ENCODE measurements at places on chromosomes 11 and 22.

DNA sequence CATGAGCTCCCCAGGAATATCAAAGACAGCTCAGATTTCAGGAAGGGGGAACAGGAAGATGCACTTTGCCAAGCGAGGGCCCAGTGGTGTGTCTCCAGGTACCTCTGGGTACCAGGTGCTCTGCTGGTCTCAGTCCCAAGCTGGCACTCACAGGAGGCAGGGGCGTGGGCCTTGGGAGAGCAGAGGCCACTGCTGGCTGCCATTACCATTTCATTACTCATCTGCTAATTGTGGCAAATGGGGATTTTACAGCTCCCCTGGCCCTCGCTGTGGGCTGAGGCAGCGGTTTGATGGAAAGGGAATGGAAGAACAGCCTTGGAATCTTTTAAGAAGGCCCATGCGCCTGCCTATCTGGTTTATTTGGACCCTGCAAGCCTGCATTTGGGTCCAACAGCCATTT is 192.0 kb upstream of the NAV2 start:
- no peak for DNase-seq

GRCh38 chr22:43315687-43316217 is 27.4 kb downstream of the SCUBE1 start:
- no peak for DNase-seq

GRCh38 chr11:12023015-12023414 is 14.6 kb upstream of the DKK3 start:
- DNase-seq, result no peak

GRCh38 chr22:17772249-17772957 is 1.9 kb downstream of the BID start:
- no peak for DNase-seq

GRCh38 chr22:46584081-46584921 is 35.9 kb upstream of the GRAMD4 start:
- no peak for DNase-seq

DNA sequence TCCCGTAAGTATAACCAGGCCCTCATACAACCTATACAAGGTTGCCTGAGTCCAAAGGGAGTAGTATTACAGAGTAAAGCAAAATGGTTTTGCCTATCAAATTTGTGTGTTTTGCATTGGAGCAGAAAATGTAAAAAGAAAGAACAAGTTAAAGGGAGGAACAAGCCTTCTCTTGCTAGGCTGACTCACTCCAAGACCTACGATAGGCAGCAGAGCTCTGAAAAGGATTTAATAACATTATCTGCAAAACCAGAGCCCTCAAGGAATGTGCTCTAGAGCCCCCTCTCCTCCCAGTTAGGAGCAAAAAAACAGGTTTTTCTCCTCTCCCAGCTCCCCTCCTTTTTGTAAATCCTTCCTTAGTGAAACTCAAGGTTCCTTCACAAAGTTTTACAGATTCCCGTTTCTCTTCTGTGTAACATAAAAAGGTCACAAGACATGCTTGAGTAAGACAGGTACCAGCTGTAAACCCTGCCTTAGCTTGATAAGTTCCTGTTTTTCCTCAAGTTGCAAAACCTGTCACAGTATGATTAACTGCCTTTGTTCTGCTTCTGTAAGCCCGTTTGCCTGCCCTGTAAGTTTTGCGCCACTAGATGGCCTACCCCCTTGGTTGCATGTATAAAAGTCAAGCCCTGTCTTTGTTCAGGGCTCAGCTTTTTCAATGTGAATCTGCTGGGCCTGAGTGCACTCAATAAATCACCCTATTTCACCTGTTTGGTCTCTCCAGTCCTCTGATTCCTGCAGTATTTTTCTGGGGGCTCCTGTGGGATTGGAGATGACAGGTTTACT is 498.2 kb downstream of the KCNA4 start:
- DNase-seq, result no peak

GRCh38 chr22:23068832-23069385 is 1.4 kb upstream of the GNAZ start:
- DNase-seq, result peak; percentile 53

DNA sequence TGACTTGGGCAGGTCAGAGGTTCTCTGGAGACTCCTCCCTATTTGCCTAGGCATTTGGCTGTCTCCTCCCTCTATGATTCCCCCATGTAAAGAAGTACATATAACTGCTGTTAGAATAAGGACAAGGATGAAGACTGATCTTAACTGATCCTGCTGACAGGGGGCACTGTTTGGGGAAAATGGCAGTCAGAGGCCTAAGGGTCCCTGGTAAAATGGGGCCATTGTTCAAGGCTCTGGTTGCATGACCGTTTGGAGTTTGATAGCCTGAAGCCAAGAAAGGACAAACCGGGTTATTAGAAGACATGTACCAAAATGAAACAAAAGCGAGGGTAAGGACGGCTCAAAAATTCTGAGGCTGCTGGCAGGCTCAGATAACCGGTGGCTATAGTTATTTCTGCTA is 712.2 kb downstream of the NTM start:
- no peak for DNase-seq

- DNase-seq, result no peak
Measured at GRCh38 chr11:12241971-12242672, 131.7 kb downstream of the MICAL2 start.

GRCh38 chr22:29219881-29220670 is 14.4 kb downstream of the EMID1 start:
- no peak for DNase-seq

- no peak for DNase-seq
Measured at GRCh38 chr11:74773476-74773875, 24.8 kb downstream of the RNF169 start.

DNA sequence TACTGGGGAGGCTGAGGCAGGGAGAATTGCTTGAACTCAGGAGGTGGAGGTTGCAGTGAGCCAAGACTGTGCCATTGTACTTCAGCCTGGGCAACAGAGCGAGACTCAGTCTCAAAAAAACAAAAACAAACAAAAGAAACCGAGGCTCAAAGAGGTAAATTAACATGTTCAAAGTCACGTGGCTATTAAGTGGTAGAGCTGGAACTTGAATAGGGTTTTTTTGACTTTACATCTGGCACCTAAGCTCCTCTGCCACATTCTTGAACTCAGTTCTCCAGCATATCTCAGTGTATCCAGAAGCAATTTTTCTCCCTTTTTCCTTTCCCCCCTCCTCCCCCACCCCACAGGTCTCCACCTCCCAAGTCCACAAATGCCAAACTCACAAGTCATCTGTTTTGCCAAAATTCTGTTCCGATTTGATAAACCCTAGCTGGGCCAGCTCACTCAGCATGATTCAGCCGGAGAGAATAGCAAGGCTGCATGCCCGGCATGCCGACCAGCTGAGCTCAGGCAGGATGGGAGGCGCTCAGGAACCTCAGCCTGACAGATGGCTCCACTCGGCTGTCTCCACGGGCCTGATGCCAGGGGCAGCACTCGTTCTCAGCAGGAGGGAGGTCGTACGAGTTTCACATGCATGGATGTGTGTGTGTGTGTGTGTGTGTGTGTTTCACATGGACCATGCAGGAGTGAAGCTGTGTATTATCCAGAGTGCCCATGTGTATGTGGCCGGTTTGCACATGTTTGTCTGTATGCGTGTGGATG is 63.2 kb upstream of the RRAS2 start:
- peak; percentile 91 for DNase-seq

DNA sequence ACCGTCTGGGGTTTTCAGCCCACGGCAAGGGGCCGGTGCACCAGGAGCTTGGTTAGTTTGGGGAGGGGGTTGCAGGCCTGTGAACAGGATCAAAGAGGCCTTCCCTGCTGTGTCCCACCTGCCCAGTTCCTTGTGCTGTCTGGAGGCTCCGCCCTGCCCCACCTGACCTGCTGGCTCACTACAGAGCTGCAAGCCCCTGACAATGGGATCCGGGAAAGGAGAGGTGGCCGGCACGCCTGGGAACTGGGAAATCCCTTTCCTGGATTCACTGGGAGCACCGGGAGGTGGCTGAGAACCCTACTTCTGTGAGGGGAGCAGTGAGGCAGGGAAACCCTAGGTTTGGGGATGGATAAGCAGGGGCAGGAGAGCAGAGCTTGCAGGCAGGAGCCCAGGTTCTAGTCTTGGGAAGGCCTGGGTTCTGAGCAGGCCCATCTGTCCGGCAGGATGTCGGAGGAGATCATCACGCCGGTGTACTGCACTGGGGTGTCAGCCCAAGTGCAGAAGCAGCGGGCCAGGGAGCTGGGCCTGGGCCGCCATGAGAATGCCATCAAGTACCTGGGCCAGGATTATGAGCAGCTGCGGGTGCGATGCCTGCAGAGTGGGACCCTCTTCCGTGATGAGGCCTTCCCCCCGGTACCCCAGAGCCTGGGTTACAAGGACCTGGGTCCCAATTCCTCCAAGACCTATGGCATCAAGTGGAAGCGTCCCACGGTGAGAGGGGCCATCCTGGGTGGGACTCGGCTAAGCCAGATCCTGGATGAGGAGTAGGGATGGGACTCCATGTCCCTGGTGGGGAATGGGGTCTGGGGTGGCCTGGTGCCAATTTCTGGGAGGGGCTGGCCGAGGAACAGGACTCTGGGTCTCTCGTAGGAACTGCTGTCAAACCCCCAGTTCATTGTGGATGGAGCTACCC is 786 bp downstream of the CAPN1 start:
- no peak for DNase-seq

DNA sequence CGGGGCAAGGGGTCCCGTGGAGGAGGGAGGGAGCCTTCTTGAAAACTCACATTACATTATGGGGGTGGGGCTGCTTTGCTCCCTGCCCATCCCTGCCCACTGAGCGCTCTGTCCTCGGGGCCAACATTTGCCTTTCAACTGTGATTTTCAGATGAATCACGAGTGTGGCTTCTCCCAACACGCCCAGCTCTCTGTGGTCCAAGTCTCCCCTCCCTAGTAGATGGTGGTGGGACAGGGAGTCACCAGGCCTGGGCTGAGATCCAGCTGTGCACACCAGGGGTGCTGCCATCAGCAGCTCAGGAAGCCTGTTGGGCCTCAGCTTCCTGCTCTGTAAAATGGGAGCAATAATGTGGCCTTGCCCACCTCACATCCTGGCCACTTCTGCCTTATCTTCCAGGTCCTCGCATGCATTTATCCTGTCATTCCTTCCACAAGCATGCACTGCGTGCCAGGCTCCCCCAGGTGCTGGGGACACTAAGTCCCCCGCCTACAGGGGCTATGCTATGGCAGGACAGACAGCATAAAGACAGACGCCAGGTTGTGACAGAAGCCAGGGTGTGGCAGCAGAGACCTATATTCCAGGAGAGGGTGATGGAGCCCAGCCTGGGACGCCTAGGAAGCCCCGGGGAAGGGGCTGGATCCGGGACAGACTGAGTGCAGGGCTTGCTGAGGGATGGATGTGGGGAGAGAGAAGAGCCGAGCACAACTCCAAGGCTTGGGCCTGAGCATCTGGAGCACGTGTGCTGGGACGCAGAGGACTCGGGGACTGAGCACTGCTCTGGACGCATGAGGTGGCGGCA is 30.5 kb downstream of the NFAM1 start:
- no peak for DNase-seq

DNA sequence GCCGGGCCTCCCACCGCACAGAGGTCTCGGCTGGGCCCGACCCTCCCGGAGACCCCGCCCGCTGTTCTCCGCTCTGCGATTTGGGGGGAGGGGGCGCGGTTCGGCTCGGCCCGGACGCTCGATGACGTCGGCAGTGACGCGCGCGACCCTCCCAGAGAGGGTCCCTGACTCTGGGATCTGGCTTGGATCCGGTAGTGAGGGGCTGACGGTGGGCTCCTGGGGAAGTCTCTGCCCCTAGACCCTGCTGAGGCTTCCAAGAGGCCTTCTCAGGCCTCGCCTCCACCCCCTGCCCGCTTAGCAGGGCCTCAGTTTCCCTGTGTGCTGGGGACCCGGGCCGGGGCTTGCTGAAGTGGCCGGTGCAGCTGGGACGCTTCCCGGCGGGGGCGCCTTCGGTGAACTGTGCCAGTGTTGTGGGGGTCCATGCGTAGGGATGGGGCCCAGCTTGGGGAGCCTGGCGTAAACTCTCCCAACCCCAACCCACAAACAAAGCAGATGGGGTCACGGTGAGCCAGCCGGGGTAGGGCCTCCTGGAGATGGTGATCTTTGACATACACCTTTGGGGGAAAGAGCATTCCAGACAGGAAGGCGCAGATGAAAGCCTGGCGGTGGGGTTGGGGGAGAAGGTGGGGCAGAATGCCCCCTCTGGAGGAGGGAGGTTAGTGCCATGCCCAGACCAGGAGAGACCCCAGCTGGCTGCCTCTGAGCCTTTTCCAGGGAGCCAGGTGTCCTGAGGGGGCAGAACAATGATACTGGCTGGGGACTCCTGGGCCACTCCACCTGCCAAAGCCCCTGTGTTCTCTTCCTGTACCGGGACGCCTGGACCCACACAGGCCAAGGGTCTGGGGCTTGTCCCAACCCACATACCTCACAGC is 1.0 kb downstream of the B4GALNT4 start:
- no peak for DNase-seq

DNA sequence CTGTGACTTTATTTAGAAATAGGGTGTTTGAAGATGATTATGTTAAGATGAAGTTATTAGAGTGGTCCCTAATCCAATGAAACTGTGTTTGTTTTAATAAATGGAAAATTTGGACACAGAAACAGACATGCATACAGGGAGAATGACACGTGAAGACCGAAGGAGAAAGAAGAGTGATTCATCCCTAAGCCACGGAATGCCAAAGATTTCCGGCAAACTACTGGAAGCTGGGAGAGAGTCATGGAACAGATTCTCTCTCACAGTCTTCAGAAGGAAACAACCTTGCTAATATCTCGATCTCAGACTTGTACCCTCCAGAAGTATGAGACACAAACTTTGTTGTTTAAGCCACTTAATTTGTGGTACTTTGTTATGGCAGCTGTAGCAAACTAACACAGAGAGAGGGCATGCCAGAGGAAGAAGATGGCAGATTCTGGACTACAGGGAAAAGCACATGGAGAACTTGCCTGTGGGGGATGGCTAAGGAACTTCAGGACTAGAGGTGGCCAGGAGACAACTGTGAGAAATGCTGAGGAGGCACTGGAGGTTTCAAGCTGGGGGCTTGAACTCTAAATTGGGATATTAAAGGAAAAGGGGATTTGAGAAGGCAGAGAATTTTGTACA is 733.5 kb upstream of the CCDC90B start:
- DNase-seq, result no peak

GRCh38 chr22:43230971-43231723 is 44.2 kb upstream of the TTLL12 start:
- no peak for DNase-seq

DNA sequence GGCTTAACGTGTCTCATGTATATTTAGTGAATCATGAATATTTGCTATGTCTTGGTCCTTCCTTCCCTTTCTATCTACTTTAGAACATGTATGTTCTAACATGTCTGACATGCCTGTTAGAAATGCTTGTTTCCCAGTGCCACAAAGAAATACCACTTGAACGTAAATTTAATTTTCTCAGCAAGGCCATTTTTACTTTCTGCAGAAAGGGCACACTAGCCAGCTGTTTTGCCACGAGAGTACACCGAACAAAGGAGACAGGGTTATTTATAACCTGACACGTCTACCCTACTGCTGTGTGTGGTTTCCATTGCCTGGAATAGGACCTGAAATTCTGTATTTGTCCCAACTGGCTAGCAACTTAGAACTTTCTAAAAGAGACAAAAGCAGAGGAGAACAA is 7.4 kb upstream of the ZBTB44 start:
- no peak for DNase-seq

- no peak for DNase-seq
Measured at GRCh38 chr11:123255909-123256308, 60.9 kb upstream of the CLMP start.

DNA sequence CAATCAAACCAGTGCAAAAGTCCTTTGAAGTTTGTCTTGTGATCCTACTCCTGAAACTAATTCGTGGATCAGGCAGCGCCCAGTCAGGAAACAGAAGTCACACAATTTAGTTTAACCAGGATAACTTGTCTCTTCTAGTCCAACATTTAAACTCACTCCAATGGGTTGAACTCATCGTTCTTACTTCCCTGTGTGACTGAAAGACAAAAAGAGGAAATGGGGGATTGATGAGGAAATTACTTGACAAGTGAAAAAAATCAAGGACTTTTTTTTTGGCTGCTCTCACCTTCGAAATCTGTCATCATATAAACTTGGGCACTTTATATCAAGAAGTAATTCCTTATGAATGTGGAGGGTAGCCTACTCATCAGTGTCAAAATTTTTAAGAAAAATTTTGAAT is 78.4 kb downstream of the HSD17B12 start:
- no peak for DNase-seq
